NCI-H1694 treated with DMSO at 0.1 percent for 48 hours (cell line): ENCODE measurements at places on chromosomes 5 and 9.

DNA sequence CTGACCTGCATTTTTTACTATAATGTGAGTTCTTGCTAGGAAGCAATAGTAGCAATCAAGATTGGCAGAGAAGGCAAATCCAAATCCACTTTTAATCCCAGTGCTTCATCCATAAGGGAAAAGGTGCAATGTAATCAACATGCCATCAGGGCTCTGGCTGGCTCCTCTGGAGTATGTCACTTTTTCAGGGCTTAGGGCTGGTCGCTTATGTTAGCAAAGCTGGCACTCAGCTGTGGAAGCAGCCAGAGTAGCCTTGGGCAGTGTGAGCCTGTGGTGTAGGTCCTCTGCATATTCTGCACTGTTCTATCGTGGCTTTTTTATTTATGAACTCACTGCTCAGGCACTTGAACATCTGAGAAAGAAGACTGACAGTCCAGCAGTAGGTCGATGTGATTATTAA is 16.1 kb downstream of the ACTBL2 start:
- no peak for DNase-seq

- no peak for DNase-seq
These were observed 145.3 kb upstream of the RASA1 start for GRCh38 chr5:87122151-87122977.

- DNase-seq = no peak
These were observed 193.0 kb downstream of the RFX3 start for GRCh38 chr9:3332802-3333201.

- DNase-seq = no peak
These were observed 83.6 kb upstream of the BNC2 start for GRCh38 chr9:16954040-16954439.

GRCh38 chr5:147983742-147984141 is 77.4 kb upstream of the C5orf46 start:
- DNase-seq = no peak

- no peak for DNase-seq
These were observed 157.1 kb downstream of the ARRDC3 start for GRCh38 chr5:91225848-91226686.
